ENCODE measurements at places on chromosomes 13 and 19.

DNA sequence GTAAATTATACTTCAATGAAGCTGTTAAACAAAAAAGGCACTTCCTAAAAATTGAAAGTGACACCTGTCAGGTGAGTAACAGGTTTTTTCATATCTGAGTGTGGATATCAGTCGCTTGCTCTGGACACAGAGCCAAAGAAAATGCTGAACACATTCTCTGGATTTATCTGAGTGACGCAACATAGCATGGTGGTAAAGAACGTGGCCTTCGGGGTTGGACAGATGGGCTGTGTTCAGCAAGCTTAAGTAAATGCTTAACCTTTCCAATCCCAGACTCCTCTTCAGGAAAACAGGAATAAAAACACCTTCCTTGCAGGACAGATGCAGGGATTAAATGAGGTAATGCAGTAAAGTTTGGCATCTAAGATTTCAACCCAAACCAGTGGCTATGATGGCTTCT is 132.0 kb downstream of the FOXO1 start:
- no peak for DNase-seq

DNA sequence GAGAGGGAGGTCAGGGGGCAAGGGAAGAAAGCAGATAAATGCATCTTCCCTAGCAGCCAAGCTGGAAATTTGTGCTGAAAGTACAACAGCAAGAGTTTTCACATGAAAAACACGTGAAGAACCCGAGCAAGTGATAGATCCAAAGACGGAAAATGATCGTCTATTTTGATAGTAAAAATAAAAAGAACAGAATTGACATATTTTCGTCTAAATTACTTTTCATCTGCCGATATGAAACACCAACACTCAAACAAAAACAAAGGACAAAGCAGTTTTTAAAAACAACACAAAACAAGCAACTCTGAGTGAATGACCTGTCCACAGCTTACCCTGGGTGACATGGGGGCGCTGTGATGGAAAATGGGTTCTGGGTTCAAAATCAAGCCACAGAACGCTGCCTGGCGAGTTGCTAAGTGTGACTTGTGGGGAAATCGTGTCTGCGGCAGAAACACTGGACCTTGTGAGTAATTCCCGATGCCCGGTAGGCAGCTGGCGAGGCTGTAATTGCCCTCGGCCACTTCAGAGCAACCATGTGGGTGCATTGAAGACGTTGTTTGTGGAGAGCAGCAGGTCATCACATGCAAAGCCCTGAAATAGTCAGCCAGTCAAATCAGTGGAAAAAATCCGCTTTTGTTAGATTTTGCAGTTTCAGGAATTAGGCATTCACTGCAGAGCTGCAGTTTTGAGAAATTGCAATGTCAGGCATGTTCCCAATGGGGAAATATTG is 7.4 kb downstream of the SOX1 start:
- no peak for DNase-seq

- no peak for DNase-seq
Measured at GRCh38 chr19:30375553-30376031, 3.4 kb downstream of the ZNF536 start.

GRCh38 chr13:43472980-43473379 is 313.8 kb downstream of the ENOX1 start:
- no peak for DNase-seq
